ENCODE measurements at places on chromosomes 11 and 22.

DNA sequence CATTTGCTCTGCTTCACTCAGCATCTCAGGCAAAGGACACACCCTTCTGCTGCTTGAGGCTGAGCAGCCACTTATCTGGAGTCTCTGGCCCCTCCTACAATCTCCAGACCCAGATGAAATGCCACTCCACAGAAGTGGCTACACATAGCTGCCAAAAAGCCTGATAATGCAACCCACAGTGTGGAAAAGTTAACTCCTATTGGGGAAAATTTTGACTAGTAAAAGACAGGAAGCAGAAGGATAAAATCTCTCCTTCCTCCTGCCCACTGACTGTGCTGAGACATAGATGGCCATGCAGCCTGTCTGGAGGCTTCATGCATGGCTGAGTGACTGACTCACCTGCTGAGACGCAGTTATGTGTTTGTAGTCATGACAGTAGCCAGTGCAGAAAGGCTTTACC lies 92.3 kb upstream of the TEAD1 start:
- no peak for DNase-seq

DNA sequence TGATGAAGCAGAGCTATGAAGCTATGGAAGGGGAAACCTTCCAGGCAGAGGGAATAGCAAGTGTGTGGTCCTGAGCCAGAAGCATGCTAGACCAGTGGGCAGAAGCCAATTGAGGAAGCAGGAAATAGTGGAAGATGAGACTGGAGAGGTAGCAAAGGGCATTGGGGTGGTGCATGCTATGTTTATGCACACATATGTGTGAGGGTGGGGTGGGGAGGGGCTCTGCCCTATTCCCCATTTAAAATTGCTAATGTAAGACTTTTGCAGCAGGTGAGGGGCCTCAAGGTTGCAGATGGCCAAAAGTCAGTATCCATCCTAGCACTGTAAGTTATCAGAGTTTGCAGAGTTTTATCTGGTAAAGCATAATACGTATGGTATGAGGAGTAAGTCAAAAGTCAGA lies 626.6 kb upstream of the KIRREL3 start:
- DNase-seq: no peak

DNA sequence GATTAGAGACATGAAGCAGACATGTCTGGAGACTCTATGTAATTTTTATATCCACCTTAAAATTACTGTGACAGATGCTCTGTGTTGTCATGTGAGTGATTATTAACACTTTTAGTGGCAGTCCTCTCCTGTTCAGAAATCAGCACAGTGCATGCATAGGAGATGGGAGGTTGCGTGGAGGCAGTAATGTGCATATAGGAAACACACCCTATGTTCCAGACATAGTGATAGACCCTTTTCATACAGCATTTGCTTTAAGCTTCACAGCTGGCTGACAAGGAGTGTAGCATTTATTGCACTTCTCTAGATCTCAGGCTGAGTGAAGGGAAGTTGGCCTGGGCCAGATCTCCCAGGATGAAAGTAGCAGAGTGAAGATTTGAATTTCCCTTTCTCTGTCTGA lies 102.3 kb upstream of the SYN3 start:
- DNase-seq: no peak

- DNase-seq: no peak
Observed at GRCh38 chr11:111845276-111846028, 25.9 kb downstream of the ALG9 start.

DNA sequence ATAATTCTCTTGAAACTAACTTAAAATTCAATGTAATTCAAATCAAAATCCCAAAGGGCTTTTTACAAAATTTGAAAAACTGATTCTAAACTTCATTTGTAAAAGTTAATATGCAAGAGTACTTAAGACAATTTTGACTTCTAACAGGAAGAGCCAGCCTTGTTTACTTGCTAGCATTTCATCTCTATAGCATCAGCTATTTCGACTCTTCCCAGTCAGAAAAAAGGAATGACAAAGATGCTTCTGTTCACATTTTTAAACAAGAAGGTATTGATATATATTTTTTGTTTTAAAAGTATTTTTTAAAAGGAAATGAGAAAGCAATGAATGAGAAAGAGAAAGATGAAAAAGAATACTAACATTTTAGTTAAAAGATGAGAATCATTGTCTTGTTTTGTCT lies 16.4 kb downstream of the SLN start:
- DNase-seq: no peak

All from iPS DF 6.9 (cell line).